ENCODE measurements at places on chromosomes 16 and 17.
A peak's percentile ranks its signal among the peaks of the same experiment; 100 is the strongest.

- DNase-seq, result no peak
These were observed 79.4 kb downstream of the SDK2 start for GRCh38 chr17:73564843-73565242.

GRCh38 chr16:50279504-50279865 lies 13.1 kb downstream of the ADCY7 start:
- DNase-seq, result no peak

- no peak for DNase-seq
These were observed 21.9 kb downstream of the TEKT3 start for GRCh38 chr17:15319452-15320010.

DNA sequence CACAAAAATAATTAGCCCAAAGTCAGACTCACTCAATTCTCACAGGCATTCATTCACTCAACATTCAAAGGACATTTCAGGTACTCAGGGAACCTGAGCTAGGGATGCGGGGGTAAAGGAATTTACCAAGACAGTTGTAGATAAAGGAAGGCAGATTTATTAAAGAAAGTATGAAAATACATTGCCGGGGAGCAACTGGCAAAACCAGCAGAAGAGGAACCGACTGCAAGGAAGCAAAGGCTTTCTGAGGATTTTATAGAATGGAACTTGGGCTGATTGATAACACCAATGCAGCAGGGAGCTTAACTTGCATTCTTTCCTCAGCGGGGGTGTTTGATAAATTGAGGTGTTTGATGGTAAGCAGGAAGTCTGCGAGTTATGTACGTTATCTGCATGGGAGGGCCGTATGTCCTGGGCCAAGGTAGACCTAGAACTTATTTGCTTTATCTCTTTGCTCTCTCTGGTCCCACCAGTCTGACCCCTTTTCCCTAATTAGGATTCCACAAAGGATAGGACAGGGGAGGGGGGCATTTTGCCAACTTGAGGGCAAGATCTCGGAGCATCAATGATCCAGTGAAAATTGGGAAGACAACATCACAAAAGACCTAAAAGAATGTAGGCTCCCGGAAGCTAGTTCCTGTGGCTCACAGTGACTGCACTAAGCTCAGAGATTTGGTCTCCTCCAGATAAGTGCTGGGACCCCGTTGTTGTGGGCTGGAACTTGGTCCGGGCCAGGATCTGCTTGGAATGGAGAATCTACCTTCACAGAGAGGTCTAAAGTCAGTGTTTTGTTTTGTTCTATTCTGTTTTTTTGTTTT lies 5.8 kb upstream of the MT3 start:
- no peak for DNase-seq

DNA sequence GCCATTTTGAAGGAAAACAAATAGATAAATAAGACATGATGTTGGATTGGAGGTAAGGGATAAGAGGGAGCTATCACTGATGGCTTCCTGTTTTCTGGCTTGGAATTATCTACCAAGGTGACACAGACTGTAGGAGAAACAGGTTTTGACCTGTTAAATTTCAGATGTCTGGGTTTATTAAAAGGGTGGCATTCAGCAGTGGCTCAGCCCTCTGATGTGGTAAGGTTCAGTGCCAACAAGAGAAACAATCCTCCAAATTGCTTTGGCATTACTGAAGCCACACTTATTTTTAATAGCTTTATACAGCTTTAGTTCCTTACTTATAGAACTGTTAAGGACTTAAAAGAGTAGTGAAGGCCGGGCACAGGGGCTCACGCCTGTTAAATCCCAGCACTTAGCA lies 37.0 kb upstream of the AKAP1 start:
- no peak for DNase-seq

GRCh38 chr17:59525668-59526067 lies 39.7 kb upstream of the DHX40 start:
- no peak for DNase-seq

- DNase-seq, result no peak
These were observed 61.4 kb downstream of the NFATC3 start for GRCh38 chr16:68146585-68146984.

DNA sequence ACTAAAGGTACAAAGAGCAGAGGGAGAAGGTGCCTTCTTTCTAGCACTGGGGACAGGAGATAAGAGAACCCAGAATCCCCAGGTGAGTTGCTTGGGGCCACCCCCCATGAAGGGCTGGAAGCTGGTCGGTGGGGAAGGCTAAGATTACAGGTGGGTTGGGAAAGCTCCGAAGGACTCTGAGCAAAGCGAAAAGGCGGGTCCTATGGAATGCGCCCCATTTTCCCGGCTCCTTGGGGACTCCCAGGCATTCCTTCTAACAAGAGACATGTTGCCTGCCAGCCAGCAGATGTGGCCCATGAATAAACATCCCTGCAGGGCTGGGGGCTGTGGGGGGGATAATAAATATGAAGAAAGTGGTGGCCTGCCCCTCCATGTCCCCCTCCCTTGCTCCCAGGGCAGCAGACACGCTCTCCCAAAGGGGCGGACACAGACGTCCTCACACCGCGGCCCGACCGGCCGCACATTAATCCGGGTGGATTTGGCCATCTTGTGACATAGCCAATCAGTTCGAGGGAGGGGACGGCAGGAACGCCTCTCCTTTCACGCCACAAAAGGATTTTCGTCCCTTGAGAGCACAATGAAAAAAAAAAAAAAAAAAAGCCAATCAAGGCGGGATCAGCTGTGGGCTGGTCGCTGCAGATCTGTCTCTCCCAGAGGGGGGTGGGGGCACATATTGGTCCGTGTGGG lies 98.5 kb downstream of the SOX9 start:
- DNase-seq, result no peak

- no peak for DNase-seq
These were observed 419.1 kb downstream of the MAF start for GRCh38 chr16:79181419-79181818.

- no peak for DNase-seq
These were observed 13.2 kb downstream of the IL34 start for GRCh38 chr16:70659546-70659945.

DNA sequence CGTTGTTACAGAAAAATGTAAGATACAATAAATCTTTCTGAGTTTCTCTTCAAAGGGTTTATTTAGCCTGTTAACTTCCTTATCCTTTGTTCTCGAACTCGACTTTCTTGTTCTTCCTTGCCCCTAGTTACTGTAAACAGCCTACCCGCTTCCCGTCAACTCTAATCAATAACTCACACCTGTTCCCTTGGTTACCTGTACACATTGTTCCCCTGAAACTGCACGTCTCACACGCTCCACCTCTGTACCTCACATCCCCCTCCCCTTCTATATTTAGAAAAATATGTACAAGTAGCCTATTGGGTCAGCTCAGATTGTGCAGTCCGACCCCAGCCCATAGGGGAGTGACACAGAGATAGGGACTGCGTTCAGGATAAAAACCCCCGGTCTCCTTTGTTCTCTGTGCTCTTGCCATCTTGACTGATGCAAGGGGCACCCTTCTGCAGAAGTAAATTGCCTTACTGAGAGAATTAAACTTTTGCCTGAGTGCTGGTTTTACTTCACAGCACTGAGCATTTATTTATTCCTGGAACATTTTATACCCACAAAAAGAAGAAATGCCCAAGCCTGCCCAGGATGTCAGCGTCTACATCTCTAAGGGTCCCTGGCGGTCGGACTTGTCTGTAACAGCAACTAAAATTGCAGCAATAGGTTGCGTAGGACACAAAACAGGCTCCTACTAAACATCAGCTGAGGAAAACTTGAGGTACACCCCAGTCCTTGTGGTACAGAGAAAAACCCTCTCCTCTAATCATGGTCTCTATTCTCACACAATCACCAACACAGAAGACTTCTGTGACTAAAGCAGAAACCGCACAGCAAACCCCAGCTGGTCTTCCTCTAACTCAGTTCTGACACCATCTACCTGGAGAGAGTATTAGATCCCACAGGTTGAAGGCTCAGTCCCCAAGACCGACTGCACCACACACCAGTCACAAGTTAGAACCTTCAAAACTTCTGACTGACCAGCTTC lies 11.3 kb downstream of the WDR45B start:
- no peak for DNase-seq

GRCh38 chr17:43810226-43810715 lies 22.7 kb downstream of the MPP3 start:
- no peak for DNase-seq

GRCh38 chr16:10681310-10682308 lies 13.1 kb downstream of the TEKT5 start:
- DNase-seq, result no peak

- DNase-seq, result no peak
These were observed 98.3 kb downstream of the CHD9 start for GRCh38 chr16:53153130-53153529.

DNA sequence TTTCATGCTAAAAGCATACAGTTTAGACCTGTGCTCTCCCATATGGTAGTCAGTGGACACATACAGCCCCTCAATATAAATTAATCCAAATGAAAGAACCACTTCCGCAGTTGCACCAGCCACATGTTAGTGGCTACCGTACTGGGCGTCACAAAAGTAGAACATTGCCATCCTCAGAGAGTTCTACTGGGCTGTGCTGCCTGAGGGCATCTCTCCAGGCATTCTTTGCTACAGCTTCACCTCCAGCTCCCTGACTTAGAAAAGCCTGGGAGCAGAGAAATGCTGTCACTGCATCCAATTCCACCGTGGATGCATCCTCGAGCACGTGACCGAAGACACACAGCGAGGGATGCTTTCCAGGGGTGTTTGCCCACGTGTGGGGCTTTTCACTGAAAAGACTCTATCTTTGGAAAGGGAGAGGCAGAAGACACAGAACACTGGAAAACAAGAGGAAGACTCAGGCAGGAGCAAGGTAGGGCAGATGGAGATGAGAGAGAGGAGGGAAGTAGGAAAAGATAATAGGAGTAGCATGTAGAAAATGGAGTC lies 86.4 kb downstream of the GAS7 start:
- no peak for DNase-seq

DNA sequence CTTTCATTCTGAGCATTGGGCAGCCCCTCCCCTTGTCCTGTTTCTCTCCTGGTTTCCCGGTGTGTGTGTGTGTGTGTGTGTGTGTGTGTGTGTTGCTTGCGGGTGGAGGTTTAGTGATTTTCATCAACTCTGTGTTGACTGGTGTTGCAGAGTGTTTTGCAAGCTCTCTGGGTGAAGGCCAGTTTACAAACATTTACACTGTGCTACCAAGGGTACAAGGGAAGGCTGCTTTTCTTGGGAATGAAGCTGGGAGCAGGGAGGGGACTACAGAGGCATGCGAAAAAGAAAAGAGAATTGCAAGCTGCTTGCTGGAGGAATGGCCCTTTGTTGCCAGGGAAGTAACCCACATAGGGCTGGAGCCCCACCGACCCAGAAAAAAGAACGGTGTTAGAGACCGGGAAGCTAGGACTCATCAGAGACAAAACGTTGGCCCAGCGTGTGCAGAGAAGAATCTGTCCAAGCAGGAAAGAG lies 29.6 kb downstream of the HS3ST3B1 start:
- DNase-seq, result no peak

- DNase-seq, result peak; percentile 87
These were observed 49.9 kb upstream of the CPNE2 start for GRCh38 chr16:57042157-57043111.

GRCh38 chr17:17780922-17781590 lies 55.7 kb downstream of the SREBF1 start:
- no peak for DNase-seq

DNA sequence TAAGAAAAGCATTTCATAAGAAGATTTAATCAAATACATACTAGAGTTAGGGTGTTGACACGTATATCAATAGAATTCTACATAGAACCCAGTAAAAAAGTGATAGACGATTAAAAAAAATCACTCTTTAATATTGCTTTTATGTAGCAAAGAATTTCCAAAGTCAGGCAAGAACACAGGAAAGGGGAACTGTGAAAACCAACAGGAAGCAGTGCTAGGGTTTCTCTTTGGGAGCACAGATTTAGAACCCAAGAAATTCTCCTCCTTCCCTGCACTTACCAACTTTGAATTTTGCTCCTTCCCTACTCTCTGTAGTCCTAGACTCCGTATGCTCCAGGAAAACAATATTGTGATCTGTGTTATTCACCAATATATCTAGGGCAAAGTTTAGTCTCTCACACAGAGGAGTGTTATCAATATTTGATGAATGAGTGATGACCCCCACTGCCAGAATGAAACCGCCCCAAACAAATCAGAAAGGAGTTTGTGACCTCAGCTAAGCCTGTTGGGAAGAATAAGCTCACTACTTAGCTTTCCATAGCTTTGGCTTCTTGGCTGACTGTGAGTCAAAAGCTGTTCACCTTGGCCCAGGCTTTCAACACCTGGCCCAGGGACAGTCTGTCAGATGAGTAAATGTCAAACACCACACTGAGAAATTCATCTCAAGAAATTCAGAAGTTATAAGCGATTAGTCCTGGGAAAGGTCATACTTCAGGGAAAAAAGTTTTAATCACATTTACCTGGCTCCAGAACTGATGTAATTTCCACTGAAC lies 8.6 kb downstream of the RFWD3 start:
- DNase-seq, result no peak

GRCh38 chr16:76963614-76964315 lies 227.2 kb upstream of the MON1B start:
- no peak for DNase-seq

DNA sequence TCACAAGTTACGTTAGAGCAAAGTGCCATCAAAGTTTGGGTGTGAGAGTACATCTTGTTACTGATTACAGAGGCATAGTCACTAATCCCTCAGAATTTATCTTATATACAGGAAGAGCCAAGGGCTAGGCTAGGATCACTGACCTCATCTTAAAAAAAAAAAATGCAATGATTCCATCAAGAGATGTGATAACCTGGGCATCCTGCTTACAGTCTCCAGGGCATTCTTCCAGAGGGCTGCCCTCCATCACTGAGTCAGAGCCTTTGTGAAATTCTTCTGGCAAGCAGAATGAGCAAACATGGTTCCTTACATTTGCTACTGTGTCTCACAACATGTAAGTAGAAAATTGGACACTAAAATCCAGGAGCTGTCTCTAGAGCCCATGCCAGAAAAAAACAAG lies 410.6 kb downstream of the ZFHX3 start:
- no peak for DNase-seq

- DNase-seq, result no peak
These were observed 93.8 kb downstream of the PGS1 start for GRCh38 chr17:78472035-78472905.

DNA sequence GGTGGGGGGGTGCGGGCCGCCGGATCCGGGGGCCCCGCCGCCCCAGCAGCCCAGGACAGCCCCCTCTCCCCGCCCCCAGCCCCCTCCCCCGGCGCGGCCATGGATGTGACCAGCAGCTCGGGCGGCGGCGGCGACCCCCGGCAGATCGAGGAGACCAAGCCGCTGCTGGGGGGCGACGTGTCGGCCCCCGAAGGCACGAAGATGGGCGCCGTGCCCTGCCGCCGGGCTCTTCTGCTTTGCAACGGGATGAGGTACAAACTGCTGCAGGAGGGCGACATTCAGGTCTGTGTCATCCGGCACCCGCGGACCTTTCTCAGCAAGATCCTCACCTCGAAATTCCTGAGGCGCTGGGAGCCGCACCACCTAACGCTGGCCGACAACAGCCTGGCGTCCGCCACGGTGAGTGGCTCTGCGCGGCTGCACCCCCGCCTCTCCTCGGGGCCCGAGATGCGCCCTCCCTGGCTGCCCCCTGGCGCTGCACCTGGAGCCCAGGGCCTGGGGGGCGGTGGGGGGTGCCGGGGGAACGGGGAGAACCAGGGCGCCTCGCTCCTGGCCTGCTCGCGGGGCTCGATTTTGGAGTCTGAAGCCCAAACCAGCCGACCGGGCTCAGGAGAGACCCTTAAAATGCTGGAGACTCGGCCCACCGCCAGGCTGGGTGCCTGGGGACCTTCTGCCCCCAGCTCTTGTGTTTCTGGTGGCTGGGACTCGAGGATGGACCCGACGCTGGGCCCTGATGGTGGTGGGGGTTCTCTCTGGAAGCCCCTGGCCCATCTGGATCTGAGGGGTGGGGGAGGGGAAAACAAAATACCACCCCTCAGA lies 744 bp downstream of the CMIP start:
- peak; percentile 52 for DNase-seq

GRCh38 chr17:50946223-50946890 lies 80.2 kb upstream of the TOB1 start:
- no peak for DNase-seq

GRCh38 chr17:39674179-39674578 lies 5.9 kb downstream of the PNMT start:
- no peak for DNase-seq
